HL-60 (cell line): ENCODE measurements at places on chromosomes 3 and 15.

- no peak for DNase-seq
Measured at GRCh38 chr15:77355321-77355720, 64.6 kb downstream of the PEAK1 start.

- peak; percentile 38 for DNase-seq
Measured at GRCh38 chr3:134308350-134308891, 57.8 kb upstream of the RYK start.

DNA sequence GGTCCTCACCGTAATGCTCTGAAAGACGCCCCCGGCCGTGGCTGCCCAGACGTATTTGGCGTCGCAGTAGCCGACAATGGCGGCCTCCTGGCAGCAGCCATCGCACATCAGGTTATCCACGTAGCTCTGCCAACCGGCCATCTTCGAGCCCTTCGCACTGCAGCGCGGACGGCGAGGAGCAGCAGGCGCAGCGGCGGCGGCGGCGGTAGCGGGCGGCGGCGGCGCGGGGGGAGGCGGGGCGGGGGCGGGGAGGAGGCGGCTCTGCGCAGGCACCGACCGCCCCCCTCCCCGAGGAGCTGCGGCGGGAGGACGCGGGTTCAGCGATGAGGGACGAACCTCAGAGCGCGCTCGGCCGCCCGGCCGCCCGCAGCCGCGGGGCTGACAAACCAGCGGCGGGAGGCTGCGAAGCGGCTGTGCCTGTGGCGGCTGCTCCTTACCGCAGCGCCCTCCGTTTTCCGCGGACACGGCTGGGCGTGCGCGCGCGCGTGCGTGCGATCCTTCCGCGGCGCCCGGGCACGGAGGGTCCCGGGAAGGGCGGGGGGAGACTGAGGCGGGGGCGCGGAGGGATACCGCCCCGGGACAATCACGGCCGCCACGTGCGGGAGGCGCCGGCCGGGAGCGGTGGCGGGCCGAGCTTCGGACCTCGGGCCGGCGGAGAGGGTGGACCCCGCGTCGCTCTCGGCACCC is at the start of gene PFN2:
Gene PFN2, minus strand, starts transcription at position 180 of the 687 bp plus-strand sequence. Its CDS starts 39 bp downstream, at position 141.
- no peak for DNase-seq

GRCh38 chr3:16704941-16705340 is 99.7 kb upstream of the DAZL start:
- no peak for DNase-seq

GRCh38 chr3:168546707-168547106 is 451.0 kb upstream of the GOLIM4 start:
- no peak for DNase-seq

DNA sequence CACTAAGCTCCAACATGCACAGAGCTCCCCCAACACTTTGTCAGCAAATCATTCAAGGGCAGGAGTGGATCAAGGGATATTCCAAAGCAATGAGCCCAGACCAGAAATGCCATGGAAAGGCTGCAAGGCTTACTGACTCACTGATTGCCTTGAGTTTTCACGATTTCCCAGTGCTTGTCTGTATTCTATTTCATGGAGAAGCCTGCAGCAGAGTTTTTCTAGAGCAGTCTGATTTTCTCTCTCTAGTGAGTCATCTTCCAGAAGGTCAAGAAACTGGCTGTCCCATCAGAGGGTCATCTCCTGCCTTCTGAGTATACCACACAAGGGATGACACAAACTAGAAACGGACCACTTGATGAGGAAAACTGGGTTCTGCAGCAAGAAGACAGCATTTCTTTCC is 16.5 kb downstream of the LMCD1 start:
- DNase-seq, result no peak

DNA sequence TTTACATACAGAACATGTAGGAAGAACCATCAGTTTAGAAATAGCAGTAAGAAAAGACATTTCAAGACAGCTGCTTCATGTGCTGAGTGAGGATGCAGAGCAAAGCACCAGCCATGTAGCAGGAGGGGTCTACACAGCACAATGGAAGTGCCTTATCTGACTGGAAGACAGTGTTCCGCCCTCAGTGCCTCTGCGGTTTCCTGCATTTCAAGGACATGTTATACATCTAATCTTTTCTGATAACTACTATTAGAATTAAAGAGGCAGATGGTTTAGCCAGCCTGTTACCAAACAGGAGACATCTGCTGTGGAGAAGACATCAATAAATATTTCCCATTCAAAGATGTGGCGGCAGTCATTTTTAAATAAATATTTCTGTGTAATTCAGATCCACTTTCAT is 10.6 kb downstream of the LSG1 start:
- no peak for DNase-seq

- DNase-seq, result no peak
Measured at GRCh38 chr15:69931156-69931555, 166.6 kb downstream of the TLE3 start.

DNA sequence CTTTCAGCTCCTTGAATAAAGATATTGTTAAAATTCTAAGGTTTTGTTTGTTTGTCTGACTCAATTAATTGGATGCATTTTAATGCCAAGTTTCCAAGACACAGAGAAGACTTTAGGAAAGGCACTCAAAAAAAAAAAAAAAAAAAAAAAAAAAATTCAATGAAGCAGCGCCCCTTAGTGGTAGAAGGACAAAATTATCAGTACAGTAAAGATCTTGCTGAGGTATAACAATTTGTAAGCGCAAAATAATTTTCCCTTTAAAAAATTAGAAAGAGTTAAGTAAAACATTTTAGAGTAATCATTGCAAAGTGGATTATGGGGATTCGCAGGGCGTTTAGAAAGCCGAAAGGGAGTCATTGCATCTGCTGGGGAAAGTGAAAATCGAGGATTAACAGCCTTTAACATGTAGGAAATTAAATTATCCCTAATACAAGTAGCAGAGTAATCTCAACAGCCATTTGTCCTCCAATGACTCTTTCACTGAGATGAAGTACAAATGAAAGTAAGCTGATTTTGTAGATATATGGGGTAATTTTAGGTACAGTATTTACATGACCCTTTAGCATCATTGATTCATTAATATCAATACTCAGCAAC is 5.8 kb upstream of the DIS3L start:
- DNase-seq, result no peak

GRCh38 chr3:85539232-85539631 is 580.4 kb downstream of the CADM2 start:
- no peak for DNase-seq

- DNase-seq, result no peak
Measured at GRCh38 chr15:85318732-85319076, 61.7 kb upstream of the AKAP13 start.

DNA sequence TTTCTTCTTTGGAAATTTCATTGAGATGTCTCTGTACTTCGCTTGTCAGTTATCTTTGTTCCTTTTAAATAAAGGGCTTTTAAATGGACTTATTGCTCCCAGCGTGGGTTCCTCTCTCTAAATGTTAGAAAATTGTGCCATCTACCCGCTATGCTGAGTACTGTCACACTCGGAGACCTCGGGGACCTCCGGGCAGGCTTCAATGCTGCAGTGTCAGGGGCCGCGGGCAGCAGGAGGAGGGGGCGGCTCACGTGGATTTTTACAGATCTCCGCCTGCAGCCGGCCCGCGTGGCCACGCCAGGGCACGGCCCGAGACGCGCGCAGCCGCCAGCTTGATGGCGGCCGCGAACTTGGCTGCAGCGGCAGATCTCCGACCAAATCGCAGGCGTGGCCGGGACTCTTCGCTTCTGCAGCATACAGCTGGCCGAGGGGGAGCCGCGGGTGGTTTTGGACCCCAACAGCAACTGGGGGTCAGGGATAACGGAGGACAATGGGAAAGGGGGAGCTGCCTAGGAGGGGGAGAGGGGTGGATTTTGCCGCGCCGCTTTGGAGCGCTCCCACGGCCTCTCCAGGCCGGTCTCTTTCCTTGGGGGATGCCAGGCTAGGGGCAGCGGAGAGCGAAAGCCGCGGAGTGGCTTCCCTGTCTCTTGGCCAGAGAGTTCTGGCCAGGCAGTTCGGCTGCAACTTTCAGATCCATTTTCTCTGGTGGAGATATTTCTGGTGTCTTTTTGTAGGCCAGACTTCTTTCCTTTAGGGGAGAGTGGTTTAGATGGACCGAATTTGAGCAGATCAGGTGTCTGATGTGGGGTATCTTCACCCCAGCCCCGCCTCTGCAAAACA is 15.3 kb downstream of the NR2F2 start:
- peak; percentile 68 for DNase-seq

- DNase-seq, result no peak
Measured at GRCh38 chr3:132522353-132522752, 74.7 kb upstream of the ACKR4 start.

GRCh38 chr15:76174654-76175053 is 114.9 kb downstream of the TMEM266 start:
- DNase-seq, result no peak

DNA sequence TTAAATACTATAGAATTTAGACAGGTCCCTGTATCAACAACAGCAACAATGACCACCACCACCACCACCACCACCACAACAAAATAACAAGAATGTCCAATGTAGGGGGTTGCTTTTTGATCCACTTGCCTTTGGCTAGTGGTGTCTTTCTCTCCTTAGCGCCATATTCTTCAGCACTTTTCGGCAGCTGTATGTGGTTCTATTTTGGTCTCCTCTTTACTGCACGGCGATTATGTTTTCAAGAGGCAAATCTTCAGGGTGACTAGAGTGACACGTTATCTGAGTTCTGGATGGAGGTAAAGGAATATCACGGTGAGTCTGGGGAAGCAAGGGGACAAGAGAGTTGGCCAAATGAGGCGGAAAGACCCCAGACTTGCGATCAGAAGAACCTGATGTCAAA is 56.1 kb downstream of the ST6GAL1 start:
- DNase-seq, result no peak

- no peak for DNase-seq
Measured at GRCh38 chr15:33125894-33126537, 68.5 kb downstream of the FMN1 start.

GRCh38 chr3:78123058-78123457 is 1083.2 kb downstream of the ROBO2 start:
- no peak for DNase-seq
